ENCODE measurements at places on chromosomes 12 and 14.

DNA sequence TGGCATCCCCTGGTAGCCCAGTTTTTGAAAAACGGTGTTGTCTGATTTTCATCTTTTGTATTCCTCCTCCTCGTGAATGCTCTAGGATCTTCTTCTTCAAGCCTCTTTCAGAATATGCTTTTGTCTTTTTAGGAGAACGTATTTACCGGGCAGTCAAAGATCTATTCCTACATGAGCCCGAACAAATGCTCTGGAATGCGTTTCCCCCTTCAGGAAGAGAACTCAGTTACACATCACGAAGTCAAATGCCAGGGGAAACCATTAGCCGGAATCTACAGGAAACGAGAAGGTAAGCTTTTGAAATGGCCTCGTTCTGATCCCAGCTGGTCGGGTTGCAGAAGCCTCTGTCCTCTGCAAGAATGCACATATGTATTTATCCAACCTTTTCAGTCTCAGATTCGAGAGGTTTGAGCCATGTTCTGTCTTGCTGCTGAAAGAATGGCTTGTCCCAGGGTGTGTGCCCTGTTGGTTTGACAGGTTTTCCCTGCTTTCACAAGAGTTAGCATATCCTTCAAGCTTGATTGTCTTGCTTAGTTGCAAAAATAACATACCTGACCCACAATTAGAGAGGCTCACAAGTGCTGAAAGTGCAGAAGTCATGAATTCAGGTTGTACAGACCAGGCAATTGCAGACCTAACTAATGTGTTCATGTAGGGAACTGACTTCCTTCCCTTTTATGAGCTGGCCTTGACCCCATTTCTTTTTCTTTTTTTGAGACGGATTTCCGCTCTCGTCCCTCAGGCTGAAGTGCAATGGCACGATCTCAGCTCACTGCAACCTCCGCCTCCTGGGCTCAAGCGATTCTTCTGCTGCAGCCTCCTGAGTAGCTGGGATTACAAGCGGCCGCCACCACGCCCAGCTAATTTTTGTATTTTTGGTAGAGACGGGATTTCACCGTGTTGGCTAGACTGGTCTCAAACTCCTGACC, 6.8 kb downstream of the KMT5A start:
- DNase-seq = no peak

DNA sequence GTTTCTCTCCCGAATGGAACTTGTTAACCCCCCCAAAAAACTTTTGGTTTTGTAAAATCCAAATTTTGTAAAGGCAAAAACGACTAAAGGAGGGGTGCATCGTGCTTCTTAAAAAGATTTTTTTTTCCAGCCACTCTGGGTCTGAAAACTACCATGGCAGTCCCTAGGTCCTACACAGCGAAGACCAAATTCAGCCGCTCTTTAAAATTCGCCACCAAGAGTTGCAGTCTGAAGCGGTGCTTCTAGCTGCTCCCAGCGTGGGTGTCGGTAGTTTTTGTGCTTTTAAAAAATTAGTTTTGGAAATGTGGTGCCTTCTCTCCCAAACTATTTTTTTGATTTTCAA, 873 bp upstream of the GSC start:
- no peak for DNase-seq

- DNase-seq = no peak
Measured at GRCh38 chr12:48818831-48819590, 715 bp downstream of the CACNB3 start.

DNA sequence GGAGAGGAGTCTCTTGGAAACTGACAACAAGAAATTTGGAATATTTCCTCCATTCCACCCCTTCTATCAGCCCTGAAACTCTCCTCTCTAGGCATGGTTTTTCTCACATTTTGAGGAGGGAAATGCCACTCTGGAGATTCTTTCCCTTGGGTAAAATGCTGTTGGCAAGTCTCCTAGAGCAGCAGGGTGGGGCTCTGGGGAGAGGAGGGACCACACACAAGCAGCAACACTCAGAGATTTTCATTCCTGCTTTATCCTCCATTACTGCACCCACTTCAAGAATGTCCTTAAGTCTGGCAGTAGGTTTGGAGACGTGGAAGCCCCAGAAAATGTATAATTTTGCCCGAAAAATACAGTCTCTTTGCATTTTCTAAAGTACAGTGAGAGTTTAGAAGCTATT, 130.8 kb upstream of the FLRT2 start:
- no peak for DNase-seq

- no peak for DNase-seq
Measured at GRCh38 chr12:75599061-75599460, 87.7 kb upstream of the KRR1 start.

GRCh38 chr14:51482102-51482501, 169.6 kb upstream of the FRMD6 start:
- DNase-seq = no peak
